ENCODE measurements at places on chromosomes 4 and X. TPM values are rescaled to one million over a fixed set of nuclear protein-coding genes. Genes with fewer than 3 reads are reported as not detected.

The NUDT10 gene
- total RNA-seq, result 0.12 TPM

DNA sequence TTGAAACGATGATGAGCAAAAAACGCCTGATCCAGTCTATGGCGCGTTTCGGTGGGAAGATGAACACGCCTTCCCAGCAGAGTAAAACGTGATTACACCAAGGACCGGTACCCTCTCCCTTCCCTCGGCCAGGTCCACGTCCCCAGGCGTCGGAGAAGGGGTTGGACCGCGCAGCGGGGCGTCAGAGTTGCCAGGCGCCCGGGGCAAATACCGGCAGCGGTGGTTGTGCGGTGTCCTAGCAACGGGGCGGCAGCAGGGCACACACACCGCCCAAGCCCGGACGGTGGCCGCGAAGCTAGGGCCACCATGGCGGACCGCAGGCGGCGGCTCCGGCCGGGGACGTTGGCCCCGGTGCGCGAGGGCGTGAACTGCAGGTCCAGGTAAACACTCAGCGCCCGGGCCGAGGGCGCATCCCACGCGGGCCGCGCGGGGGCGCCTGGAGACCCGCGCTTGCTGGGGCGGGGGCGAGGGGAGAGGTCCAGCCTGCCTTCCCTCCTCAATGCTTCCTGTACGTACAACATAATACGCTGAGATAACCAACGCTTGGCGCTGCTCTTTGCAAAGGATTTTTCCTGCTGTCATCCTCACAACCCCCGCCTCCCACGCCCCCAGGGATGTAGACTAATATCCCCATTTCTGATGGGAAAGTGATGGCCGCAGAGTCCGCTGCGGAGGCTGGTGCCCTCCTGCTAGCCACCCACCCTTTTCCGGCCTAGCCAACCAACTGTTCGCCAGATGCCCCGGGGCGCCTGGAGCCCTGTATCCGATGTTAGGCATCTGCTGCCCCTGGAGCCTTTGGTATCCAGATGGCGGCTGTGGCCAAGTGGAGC lies at the start of gene FAM47E:
Gene FAM47E (plus strand): TSS at position 281 of the 830 bp plus-strand sequence. CDS start 26 bp downstream, at position 307.
- H3K4me1 ChIP-seq, result peaks cover 17% of the 10 kb centered on the region
- no peaks in the 10 kb centered on the region for H3K36me3 ChIP-seq
- peak; percentile 91 for DNase-seq
- H3K27me3 ChIP-seq, result no peaks in the 10 kb centered on the region

The SMIM10L2A gene
- 2.3 TPM for total RNA-seq

DNA sequence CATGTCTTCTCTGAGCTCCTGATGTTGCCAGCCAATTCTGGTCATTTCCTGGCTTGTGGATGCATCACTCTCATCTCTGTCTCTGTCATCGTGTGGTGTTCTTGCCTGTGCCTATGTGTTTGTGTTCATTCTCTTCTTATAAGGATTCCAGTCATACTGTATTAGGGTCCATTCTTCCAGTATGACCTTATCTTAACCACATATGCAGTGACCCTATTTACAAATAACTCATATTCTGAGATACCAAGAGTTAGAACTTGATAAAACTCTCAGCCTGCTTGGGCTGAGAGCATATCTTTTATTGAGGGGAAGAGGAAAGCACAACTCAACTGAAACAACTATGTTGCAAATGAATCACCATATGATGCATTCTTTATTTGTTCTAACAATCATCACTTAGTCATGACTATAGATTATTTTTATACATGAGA lies 189.0 kb upstream of the ANXA10 start:
- no peaks in the 10 kb centered on the region for H3K27me3 ChIP-seq
- H3K27ac ChIP-seq, result no peak overlapping the region
- H3K36me3 ChIP-seq, result no peaks in the 10 kb centered on the region
- H3K4me1 ChIP-seq, result no peaks in the 10 kb centered on the region
